Dermis blood vessel endothelial cell (primary cell): ENCODE measurements at places on chromosomes 4 and X. TPM values are rescaled to one million over a fixed set of nuclear protein-coding genes. Genes with fewer than 3 reads are reported as not detected.

DGKK gene
- total RNA-seq: not detected in 2 replicates

DCAF12L1 gene
- total RNA-seq: under 0.01 and 0.09 TPM in 2 replicates

MAEA gene
- 74.4 and 75.9 TPM in 2 replicates for total RNA-seq

PPP1R2C gene
- total RNA-seq: not detected in 2 replicates

RAB33A gene
- 0.17 and 0.42 TPM in 2 replicates for total RNA-seq

ANXA10 gene
- total RNA-seq: 0.34 TPM in 1 of 2 replicates, not detected in the other

LEF1 gene
- total RNA-seq: 0.68 and 0.84 TPM in 2 replicates

IL1RAPL1 gene
- total RNA-seq: not detected in 2 replicates

SASH3 gene
- not detected in 2 replicates for total RNA-seq
